Stimulated activated CD4-positive, alpha-beta T cell treated with anti-CD3 and anti-CD28 coated beads, Interleukin-2, amount 100 ng/mL, for 24 hours (primary cell): ENCODE measurements at places on chromosomes 1 and 21.

- DNase-seq: no peak
Observed at GRCh38 chr1:25561421-25562100, 18.2 kb downstream of the LDLRAP1 start.

DNA sequence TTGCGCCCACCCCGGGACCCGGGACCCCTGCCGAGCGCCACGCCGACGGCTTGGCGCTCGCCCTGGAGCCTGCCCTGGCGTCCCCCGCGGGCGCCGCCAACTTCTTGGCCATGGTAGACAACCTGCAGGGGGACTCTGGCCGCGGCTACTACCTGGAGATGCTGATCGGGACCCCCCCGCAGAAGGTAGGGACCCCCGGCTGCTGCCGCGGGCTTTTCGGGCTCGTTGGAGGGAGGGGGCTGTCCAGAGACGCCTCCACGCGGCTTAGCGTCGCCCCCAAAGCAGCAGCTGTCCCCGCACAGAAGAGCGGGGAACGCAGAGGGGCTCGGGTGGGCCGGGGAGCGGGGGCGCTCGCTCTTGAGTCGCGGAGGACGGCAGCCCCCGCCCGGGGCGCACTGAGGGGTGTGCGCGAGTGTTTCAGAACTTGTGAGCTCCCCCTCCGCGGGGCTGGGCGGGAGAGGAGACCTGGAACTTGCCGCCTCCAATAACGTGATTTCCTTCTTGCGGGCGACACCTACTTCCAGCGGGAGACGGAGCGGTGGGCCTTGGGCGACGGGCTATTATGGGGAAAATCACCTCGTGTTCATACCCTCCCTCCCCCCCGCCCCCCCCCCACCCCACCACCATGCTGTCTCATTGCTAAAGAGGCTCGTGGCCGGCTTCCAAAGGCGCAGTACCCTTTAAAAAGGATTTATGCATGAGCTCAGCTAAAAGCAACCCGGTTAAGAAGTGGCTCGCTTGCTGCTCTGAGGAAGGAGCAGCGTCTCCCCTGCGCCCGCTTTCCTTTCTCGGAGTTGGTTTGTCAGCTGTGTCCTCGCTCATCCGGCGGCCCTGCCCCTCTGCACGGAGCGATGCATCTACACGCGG is 664 bp downstream of the BACE2 start:
- DNase-seq: no peak

GRCh38 chr1:89823679-89824292 is 3.0 kb downstream of the LRRC8D start:
- no peak for DNase-seq

- no peak for DNase-seq
Observed at GRCh38 chr1:26820784-26821269, 5.7 kb upstream of the ZDHHC18 start.
